ENCODE measurements at places on chromosomes 7 and 10. TPM values are rescaled to one million over a fixed set of nuclear protein-coding genes. Genes with fewer than 3 reads are reported as not detected.
A peak's percentile ranks its signal among the peaks of the same experiment; 100 is the strongest.

The PFKP gene
- total RNA-seq: 515 TPM

The ERVW-1 gene
- total RNA-seq: not detected

DNA sequence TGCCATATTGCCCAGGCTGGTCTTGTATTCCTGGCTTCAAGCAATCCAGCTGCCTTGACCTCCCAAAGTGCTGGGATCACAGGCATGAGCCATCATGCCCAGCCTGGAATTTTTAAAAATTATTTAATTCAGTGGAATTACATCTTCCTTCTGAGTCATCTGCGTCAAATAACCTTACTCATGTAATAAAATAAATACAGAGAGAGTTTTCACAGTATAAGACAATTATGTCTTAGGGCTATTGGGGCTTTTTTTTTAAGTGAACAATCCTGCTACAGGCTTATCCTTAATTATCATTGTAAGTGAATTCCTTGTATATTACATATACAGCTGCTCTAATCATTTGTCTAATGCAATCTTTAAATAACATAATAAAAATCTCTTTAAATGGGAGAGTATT lies 108.3 kb downstream of the MAPK8 start:
- peaks cover 22% of the 10 kb centered on the region for H3K4me1 ChIP-seq
- 0 out of 2 replicates have a peak overlapping the region, but pooled peaks have one; percentile 16 for H3K27ac ChIP-seq
- DNase-seq: no peak
- H3K27me3 ChIP-seq: no peaks in the 10 kb centered on the region
- peaks cover 40% of the 10 kb centered on the region for H3K36me3 ChIP-seq

DNA sequence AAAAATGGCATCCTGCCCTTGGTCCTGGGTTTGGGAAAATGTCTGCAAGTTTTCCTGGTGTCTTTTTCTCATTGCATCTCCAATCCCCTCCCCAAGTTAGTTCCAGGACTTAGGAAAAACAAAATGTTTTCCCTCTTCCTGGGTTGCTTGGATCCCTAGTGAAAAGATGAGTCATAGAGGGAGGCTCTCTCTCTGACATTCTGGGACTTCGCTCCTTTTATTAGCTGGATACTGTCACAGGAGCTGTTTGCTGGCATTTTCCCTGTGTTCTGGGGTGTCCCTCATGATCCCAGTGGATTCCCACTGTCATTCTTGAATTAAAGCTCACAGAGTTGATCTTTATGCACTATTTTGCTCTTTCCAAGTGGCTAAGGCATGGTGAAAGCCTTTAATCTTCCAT lies 316.4 kb upstream of the MBL2 start:
- no peak overlapping the region for H3K27ac ChIP-seq
- no peaks in the 10 kb centered on the region for H3K27me3 ChIP-seq
- no peak for DNase-seq

DNA sequence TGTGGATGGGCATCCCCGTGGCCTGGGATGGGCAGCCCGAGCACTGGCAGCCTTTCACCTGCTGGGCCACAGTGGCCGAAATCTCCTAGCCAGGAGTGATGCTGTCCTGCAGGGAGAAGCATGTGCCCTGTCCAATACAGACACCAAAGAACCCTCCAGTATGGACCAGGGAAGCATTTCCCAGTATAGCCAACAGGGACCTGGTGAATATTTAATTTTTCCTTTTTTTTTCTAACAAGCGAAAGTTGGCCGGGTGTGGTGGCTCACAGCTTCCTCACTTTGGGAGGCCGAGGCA lies 11.0 kb downstream of the IMPDH1 start:
- H3K27ac ChIP-seq: no peak overlapping the region
- H3K27me3 ChIP-seq: no peaks in the 10 kb centered on the region
- H3K36me3 ChIP-seq: peaks cover 52% of the 10 kb centered on the region
- no peak overlapping the region for H3K4me3 ChIP-seq
- H3K4me1 ChIP-seq: no peaks in the 10 kb centered on the region

DNA sequence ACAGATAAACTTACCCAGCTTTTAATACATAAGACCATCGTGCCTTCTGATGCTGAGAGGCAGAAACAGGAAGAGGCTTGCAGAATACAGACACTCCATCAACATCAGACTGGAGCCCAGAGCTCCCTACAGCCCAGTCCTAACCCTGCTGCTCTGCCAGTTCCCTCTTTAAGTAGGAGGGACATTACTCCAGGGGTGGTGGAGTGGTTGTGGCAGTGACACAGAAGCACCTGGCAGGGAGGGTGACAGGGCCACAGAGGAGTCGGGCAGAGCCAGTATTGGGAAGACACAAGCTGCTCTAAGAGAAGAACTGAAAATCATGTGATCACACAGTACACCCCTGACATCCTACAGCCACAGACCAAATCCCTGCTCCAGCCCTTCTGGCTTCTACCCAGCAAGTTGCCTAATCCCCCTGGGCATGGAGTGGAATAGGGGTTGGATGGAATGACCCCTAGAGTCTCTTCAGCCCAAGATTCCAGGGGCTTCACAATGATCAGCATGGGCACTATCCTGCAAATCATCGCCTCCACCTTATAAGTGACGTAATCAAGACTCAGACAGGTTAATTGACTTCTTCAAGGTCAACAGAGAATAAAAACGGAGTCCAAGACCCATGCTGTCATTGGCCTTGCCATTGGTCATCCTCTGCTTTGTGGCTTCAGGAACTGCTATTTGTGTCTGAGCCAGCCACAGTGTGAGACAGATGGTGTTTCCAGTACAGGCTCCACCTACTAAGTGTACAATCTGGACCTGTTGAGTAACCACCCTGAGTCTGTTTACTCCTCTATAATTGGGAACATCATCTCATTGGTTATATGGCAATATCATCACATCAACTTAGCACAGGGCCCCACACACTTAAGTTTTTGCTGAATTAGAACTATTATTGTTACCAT lies 61.1 kb upstream of the ZMIZ1 start:
- no peak overlapping the region for H3K4me3 ChIP-seq
- H3K36me3 ChIP-seq: no peaks in the 10 kb centered on the region
- no peak overlapping the region for H3K27ac ChIP-seq
- DNase-seq: no peak
- no peaks in the 10 kb centered on the region for H3K27me3 ChIP-seq
- no peaks in the 10 kb centered on the region for H3K4me1 ChIP-seq
